ENCODE measurements at places on chromosomes 11 and 22. TPM values are rescaled to one million over a fixed set of nuclear protein-coding genes. Genes with fewer than 3 reads are reported as not detected.

Gene CLDN5
- polyA plus RNA-seq: 51.5 TPM

Gene CYP2D6
- polyA plus RNA-seq: 1.2 TPM

Gene IL10RA
- 3.8 TPM for polyA plus RNA-seq

Gene TRIM51
- polyA plus RNA-seq: not detected

DNA sequence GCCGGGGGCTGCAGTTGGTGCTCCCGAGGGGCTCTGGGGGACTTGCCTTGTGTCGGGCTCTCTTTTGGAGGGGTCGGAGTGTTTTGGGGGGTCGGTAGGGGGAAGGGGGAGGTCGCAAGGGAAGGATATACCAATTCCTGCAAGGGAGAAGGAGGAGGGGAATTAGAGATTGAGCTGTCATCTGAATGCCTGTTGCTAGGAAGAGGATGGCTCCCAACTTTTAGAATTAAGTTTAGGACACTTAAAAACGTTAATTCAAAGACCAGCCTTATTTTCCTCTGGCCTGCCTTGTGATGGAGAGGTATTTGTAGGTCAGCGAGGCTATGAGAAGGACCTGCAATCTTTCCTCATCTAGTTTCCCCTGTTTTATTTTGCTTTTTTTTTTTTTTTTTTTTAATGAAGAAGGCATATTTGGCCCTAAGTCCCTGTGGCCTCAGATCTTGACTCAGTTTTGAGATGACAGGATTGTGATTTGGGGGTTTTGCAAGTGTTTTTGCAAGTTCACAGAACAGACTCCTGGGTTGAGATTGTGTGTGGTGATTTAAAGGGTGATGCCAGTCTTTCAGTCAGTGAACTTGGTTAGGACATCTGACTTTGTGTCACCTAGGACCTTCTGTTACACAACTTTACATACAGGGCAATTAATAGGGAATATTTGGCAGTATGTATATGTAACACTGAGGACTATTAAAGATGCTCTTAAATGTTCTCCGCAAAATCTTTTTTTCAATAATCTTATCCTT lies 672 bp downstream of the TMEM135 start:
- DNase-seq: no peak

DNA sequence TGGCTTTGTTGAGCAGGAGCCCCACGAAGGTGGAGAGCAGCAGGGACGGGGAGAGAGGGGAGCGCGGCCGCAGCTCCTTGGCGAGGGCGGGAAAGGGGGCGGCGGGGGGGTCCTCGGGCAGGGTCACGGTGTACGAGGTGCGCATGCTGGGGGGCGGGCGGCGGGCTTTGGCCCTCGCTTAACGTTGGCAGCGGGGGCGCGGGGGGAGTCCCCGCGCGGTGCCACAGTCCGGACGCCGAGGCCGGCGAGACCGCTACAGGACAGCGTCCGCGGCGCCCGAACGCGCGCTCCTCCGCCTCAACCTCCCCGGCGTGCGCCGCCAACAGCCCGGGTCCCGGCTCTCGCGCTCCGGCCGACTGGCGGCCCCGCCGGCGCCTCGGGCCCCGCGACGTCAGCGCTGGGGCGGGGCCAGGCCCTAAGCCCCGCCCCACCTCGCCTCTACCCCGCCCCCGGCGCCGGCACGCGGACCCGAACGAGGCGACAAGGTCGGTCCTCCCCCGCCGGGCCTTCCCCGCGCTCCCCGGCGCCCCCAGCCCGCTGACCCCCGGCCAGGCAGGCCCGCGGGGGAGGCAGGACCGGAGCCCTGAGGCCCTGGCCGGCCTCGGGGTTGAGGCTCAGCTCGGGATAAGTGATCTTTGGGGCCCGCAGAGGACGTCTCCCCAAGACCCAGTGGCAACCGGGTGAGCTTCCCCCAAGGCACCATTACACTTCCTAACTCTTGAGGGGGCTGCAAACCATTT lies 17.5 kb downstream of the USP2 start:
- no peak for DNase-seq

DNA sequence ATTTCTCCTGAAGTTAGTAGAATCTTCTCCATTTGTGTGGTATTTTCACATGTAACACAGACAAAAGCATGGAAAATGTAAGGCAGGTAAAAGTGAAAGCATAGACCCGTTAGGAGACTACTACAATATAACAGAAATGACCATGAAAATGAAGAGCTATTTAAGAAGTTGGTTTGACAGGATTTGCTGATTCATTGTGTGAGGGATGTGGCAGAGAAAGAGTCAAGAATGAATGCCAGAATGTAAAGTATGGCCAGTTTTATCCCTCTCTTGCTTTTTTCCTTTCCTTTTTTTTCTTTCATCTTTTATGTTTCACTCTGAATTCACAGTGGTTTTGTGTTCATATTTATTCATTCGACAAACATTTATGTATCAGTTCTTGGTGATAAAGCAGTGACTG lies 115.9 kb downstream of the ARFGAP2 start:
- no peak for DNase-seq

- no peak for DNase-seq
These were observed 10.0 kb downstream of the VSIG10L2 start for GRCh38 chr11:125955856-125956255.

DNA sequence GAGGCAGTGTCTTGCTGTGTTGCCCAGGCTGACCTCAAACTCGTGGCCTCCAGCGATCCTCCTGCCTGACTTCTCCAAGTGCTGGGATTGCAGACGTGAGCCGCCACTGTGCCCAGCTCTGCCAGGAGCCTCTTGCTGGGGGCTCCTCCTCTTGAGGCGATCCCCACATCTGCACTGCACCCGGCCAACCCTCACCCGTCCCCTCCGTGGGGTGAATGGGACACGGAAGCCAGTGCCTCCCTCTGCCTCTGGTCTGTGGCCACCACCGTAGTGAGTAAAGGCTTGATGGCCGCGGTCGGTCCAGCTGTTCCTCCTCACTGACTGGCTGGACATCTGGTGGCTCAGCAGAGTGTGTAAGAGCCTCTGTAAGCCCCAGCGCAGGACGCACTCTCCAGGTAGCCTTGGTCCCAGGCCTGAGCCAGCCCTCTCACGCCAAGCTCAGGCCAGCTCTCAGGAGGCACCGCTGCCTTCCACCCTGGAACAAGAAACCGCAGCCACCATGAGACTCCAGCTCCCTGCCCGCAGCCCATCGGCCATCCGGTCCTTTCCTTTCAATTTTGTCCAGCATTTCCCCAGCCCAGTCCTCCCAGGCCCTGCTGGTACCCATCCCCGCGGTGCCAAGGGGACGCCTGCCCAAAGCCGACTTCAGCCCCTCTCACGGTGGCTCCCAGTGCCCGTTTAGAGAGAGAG lies 100.3 kb downstream of the BRD1 start:
- no peak for DNase-seq

DNA sequence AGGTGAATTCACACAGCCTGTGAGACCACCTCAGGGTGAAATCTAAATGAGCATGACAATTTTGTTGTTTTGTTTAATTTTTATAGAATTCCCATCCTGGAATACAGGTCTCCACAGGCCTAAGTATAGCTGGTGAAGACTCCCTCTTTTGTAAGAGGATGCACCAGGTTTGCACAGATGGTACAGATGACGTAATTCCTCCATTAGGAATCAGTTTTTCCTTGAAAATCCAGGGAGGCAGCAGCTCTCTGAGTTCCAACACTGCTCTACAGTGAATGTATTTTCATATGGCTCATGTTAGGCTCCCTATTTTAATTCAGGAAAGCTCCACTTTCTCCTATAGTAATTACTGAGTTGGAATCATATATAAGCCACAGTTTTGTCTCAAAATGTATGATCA lies 47.2 kb downstream of the USP28 start:
- no peak for DNase-seq

DNA sequence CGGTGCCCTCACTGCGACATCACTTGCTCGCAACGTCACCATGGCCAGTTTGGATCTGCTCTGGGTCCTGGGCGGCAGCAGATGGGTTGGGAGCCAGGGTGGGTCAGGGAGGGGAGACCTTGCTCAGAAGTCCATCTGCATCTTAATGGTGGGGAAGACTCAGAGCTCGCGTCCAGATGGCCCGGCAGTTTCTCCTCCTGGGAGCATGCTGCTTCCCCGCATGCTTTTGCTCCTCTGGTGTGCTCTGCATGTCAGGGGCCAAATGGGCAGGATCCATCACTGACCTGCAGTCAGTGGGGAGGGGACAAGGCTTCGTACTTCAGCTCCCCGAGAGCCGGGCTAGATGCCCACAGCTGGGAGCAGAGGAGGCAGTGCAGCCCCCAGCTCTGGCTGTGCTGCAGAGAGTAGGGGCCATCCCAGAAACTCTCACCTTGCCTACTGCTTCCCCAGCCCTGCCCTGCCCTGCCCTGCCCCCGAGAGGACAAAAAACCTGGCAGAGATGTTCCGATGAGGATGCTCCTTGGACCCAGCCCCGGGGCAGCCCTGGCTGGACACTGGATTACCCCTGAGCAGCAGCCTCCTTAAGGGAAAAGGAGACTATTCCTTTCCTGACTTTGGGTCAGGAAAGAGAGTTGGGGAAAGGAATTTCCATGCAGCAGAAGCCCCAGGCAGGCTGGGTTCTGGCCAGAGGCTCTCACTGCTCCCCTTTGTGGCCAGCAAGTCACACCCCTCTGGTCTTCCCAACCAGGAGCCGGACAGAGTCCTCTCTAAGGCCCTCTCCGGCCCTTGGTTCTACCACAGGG lies 149.9 kb downstream of the PKNOX2 start:
- DNase-seq: no peak

- DNase-seq: peak; percentile 25
These were observed 6.1 kb upstream of the B3GAT1 start for GRCh38 chr11:134417871-134418840.

DNA sequence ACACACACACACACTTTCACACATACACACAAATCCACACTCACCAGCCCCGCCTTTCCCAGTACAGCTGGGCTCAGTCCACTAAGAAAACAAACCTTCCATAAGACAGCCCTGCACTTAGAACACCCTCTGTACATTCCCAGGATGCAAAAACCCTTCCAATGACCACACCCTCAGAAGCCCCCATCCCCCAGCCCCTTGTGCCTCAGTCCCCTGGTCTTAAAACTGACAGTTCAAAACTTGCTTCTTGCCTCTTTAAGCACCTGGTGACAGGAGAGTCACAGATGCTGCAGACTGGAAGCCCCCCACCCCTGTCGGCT lies 23.0 kb downstream of the APLNR start:
- DNase-seq: no peak

- no peak for DNase-seq
These were observed 4.8 kb downstream of the RPS3 start for GRCh38 chr11:75403983-75404658.

DNA sequence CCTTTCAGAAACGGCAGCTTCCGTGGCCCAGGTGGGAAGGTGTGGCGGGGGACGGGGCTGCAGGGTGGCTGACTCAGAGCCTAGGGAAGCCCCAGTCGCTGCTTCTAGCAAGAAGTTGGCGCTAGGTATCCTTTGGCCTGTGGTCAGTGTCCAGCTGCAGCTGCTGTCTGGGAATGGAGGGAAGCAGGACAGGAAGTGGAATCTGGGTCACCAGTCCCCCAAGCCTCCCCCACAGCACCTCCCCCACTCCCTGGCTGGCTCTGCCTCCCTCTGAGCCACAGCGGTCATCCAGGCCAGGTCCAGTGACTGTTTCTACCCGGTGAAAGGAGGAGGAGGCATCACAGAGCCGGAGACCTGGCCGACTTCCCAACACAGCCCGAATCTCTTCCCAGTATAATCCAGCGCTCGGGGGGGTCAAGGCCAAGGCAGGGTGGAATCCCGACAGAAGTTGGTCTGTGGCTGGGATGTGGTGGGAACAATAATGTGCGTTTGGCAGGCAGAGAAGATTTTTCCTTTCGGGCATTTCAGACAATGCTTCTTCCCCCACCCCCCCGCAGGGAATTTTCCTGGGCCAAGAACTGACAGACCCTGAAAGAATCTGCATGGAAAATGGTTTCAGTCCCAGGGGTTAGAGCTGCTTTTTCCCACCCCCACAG lies 45.1 kb downstream of the C11orf96 start:
- DNase-seq: peak; percentile 82

- no peak for DNase-seq
These were observed 769.8 kb downstream of the BRD1 start for GRCh38 chr22:49057910-49058309.

GRCh38 chr11:121515335-121515671 lies 62.5 kb upstream of the SORL1-AS1 start:
- DNase-seq: no peak

DNA sequence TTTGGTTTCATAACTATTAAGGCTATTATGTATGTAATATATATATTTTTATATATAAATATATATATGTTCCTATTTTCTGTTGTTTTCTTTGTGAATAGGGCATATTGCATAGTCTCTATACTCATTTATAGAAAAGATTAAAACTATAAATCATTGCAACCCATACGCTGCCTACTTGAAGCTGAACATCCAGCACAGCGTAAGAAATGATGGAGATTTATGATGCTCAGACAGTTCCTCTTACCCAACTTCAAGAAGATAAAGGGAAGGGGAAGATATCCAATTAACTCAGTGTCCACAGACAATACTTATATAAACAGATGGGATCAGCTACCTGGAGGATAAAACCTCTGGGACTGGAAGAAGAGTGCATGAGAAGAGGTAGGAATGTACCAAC lies 791.7 kb downstream of the FAM181B start:
- no peak for DNase-seq

- DNase-seq: no peak
These were observed 54.0 kb downstream of the KCNQ1OT1 start for GRCh38 chr11:2645779-2646118.

Data from forelimb muscle (tissue), 1 donor.